ENCODE measurements at places on chromosomes 13 and 19.

DNA sequence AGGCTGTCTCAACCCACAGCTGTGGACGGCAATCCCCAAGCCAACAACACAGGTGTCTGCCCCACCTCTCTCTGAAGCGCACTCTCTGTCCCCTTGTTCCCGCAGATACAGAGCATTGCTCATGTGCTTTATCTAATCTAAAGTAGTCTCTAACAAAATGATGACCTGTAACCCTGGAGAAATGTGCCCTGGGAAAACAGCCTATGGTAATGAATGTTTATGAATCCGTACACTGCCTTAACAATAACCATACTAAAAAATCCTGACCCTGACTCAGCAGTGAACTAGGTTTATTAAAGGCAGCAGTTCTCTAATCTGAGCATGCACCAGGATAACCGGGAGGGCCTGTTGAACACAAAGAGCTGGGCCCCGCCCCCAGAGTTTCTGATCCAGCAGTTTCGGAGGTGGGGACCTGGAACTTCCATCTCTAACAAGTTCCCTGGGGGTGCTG lies 50.7 kb upstream of the SLC15A1 start:
- no peak for DNase-seq

- no peak for DNase-seq
Measured at GRCh38 chr13:67769987-67770341, 539.8 kb upstream of the PCDH9 start.

DNA sequence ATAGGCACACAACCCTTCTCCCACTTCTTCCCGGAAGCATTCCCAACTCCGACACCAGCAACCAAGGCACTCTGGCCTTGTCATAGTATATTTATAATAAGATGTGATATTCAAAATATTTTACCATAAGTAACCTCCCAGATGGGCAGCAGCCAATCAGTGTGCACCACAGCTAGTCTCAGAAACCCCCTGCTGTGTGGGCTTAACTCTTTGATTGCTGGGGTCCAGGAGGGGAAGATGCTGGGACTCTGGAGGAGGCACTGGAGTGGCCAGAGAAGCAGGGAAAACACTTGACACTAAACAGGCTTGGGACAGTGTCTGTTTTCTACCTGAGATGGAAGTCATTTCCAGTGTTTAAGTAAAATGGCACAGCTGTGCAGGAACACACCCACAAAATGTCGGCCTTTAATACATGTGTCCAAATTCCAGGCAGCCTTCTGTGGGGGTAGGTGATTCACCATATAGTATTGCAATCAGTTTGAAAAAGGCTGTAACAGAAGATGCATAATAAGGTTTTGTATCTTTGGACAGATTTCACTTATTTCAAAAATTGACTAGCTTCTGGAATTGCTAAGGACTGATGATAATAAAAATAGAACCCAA lies 100.7 kb downstream of the MBNL2 start:
- DNase-seq = no peak

DNA sequence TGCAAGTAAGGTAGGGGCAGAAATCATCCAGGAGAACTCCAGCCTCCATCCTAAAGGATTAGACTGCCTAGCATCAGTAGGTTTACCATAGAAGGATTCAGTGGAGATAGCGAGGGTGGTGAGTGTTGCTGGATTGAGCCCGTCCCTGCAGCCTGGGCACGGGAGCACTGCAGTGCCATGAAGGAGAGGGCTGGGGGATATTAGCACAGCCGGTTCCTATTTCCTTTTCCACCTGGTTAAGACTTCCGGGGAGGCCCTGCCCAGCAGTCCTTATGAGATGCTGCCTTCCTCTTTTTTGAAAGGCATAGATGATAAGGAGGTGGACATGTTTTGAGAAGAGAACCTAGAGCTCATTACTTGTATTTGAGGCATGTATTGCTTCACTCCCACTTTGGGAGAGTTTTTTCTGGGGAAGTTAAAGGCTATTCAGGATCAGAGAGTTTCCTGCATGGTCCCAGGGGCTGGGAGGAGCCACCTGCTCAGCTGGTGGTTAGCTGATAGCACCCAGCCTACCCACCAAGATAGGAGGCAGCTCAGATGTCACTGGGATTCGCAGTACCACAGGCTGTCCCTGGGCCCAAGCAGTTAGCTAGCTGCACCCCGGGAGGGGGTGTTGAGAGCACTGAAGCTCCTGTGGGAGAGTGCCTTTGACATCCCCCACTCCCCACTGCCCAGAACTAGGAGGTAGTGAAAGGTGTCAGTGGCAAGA lies 17.2 kb downstream of the ACTN4 start:
- DNase-seq = no peak

GRCh38 chr13:100044936-100045335 lies 44.0 kb upstream of the PCCA start:
- no peak for DNase-seq

- no peak for DNase-seq
Measured at GRCh38 chr13:106445996-106446395, 89.5 kb downstream of the EFNB2 start.

DNA sequence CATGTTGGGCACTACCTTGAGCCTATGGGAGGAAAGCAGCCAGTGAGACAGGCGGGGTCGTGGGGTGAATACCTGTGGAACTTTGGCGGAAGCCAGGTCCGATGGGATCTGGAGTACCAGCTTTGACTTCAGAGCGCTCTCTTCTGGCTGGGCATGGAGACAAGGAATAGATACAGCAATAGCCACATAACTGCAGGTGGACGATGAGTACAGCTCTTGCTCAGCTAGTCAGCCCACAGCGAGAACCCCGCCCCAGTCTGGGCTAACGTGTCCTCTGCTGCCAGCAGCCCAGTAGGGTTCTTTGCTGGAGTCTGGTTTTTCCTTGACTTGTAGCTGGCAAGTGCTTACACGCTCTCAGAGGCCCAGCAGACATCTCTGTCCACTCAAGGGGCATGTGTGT lies 83.4 kb downstream of the SIPA1L3 start:
- DNase-seq = no peak

GRCh38 chr13:21583478-21583877 lies 20.5 kb downstream of the MICU2 start:
- no peak for DNase-seq

DNA sequence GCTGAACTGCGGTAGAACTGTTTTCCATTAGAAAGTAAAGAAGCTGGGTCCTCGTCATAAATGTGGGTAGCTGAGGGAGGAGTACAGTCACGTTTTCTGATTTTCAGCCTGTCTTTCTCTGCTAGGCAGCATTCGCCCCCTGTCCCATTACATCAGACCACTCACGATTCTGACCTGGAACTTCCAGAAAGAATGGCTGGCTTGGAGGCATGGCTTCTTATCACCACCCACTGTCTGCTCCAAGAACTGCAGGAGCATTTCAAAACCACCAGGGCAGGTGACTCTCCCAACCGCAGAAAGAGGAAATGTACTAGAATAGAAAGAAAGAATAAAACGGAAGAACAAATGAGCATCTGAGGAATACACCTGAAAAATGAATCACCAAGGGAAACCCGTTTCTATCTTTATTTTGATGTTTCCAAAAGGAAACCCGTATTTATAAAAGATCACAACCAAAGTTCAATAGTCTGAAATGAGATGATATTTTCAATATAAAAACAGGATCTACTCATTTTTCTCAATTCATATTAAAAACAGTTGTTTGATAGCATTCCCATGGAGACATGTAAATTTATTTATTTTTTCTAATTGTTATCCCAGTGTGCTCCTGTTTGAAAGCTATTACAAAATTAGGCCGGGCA lies 22.1 kb upstream of the POMP start:
- DNase-seq = no peak

GRCh38 chr13:98406427-98406826 lies 170.5 kb downstream of the STK24 start:
- DNase-seq = no peak

DNA sequence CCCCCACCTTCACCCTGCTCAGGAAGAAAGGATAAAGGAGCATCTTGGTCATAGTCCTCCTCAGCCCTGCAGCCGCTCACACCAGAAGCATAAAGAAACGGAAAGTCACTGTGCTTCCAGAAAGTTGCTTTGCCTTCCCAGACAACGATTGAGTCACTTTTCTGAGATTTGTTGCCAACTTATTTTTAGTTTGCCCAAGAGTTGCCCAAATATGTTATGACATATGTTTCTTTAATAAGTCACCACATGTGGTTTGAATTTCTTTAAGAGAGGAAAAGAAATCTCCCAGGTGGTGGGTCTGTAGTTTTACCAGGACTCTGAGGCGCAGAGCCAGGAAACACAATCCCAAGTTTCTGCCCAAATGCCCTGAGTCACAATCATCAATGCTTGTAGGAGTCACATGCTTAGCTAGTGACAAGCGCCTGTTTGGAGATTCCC lies 63.4 kb upstream of the LRCH1 start:
- no peak for DNase-seq

GRCh38 chr13:84192125-84192524 lies 309.9 kb upstream of the SLITRK1 start:
- no peak for DNase-seq

- DNase-seq = no peak
Measured at GRCh38 chr19:12837225-12837624, 1.1 kb upstream of the MAST1 start.

GRCh38 chr13:42148538-42148937 lies 100.1 kb downstream of the DGKH start:
- DNase-seq = no peak

GRCh38 chr19:56261145-56261544 lies 11.4 kb upstream of the EDDM13 start:
- no peak for DNase-seq

GRCh38 chr19:40717880-40718773 lies 1.2 kb downstream of the ITPKC start:
- DNase-seq = no peak

DNA sequence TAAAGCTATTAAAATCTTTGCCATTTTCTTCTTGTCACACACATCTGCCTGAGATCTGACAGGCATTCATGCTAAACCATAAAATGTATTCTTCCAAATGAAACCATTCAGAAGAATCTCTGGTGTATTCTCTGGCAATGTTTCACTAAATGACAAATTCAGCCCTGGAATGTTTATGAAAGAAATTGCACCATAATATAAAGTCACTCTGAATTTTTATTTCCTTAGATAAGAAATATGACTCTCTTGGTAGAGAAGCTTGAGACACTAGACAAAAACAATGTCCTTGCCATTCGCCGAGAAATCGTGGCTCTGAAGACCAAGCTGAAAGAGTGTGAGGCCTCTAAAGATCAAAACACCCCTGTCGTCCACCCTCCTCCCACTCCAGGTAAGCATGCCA lies 14.3 kb downstream of the OLFM4 start:
- no peak for DNase-seq

DNA sequence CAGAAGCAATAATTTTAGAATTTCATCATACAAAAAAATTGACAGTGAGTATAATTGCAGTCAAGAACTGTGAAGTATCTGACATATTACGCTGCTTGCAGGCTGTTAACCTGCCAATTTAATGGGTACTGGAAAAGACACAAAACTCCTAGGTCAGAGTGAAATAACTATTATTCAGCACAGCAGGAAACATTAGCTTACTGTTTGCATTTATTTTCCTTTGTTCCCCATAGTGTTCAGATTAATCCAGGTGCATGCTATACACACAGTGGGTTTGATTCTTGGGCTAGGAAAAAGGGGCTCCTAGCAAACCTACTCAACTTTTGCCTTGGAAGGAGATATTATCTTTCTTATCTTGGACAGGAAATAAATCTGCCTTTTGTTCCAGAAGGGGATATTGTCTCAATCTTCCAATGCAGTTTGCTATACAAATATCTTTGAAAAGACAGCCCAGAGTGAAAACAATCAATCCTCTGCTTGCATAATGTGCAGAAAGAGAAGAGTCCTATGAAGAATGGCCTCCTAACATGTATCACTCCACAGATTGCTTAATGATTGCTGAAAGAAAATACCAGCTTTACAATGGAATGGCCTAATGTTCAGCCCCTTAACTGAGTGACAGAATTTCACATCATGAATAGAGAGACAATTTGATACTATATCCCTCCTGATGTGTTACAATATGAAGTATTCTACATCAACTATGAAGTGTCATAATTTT lies 443.4 kb downstream of the TBC1D4 start:
- no peak for DNase-seq

- no peak for DNase-seq
Measured at GRCh38 chr13:100650326-100650725, 24.3 kb downstream of the TMTC4 start.

DNA sequence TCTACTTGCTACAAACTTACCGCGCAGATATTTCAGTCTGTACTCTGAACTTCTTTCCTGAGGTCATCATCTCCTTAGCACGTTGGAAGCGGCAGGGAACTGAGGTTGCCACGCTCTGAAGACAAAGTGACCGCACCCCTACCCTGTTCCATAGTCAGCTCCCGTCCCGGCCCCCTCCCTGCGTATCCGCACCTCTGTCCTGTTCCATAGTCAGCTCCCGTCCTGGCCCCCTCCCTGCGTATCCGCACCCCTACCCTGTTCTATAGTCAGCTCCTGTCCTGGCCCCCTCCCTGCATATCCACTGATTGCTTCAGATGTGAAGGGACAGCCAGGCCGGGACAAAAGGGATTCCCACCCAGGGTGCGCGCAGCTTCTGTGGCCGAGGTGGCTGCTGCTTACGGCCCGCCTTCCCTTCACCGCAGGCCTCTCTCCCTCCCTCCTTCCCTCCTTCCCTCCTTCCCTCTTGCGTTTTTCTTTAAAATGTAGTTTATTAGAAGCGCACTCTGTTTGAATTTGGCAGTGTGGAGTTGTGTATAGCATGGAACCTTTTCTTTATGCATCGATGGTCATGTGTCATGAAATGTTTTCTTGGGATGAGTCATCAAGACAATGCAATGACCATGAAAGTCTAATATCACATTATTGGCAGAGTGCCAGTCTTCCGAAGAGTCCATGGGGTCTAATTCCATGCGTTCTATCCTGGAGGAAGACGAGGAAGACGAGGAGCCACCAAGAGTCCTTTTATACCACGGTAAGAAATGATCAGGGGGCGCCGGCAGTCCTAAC lies 21.9 kb upstream of the NDUFS7 start:
- DNase-seq = no peak

DNA sequence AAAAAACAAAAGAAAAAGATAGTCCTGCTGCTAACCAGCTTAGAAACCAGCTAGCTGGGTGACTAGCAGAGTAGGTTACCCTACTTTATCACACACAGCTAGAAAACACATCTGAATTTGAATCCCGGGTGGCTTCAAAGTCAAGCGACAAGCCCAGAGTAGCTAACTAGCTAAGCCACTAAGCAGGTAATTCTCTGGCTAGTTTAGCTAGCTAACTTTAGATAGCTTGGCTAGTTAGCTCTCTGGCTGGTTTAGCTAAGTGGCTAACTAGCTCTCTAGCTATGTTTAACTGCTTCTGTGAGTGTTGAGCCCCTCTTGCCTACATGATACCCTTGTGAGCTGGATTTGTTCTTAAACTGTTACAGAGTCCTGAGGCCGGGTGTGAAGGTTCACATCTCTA lies 12.4 kb downstream of the MYH14 start:
- DNase-seq = no peak

DNA sequence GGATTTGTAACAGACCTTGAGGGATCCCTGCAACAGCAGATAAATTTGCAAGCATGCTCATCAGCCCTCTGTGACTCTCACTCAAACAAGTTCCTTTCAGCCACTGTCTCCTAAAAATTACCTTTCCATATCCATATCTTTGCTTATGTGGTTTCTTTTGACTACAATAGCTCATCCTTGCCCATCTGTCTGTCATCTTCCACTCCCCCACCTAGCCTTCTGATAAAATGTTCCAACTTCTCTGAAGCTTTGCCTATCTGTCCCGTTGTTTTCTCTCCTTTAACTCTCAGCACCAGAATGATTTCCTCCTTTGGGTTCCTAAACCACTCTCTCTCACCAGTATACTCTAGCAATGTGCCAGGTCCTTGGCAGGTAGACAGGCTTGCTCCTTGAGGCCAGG lies 194.5 kb downstream of the VWA8 start:
- no peak for DNase-seq

All from 8988T (cell line).